IgD-negative memory B cell (primary cell): ENCODE measurements at places on chromosomes 6 and 20. TPM values are rescaled to one million over a fixed set of nuclear protein-coding genes. Genes with fewer than 3 reads are reported as not detected.

Gene CNBD2
- polyA plus RNA-seq, result 6.3 TPM

Gene C20orf141
- not detected for polyA plus RNA-seq

Gene SYCP2
- polyA plus RNA-seq, result 0.56 TPM

Gene BEND6
- polyA plus RNA-seq, result not detected

Gene PRPH2
- polyA plus RNA-seq, result not detected

Gene HLA-DMA
- polyA plus RNA-seq, result 946 TPM

Gene DOK5
- not detected for polyA plus RNA-seq
